ENCODE measurements at places on chromosomes 1 and 21.

GRCh38 chr1:203603940-203604591 is 22.6 kb upstream of the ATP2B4 start:
- no peak for DNase-seq

DNA sequence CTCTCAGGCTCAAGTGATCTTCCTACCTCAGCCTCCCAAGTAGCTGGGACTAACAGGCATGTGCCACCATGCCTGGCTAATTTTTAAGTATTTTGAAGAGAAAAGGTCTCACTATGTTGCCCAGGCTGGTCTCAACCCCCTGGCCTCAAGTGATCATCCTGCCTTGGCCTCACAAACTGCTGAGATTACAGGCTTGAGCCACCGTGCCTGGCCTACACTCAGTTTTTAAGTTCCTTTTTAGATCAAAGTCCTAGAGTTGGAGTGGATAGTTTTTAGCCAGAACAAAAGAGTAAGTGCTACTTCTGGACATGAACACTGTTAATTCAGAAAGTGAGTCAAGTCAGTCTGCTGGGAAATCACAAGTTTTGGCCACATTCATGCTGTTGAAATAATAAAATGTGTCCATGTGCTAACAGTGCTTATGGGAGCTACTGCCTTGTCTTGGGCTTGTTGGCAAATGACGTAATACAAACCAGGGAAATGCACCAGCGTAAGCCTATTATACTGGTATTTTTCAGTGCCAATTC is 84.2 kb downstream of the NDUFS5 start:
- DNase-seq: no peak

DNA sequence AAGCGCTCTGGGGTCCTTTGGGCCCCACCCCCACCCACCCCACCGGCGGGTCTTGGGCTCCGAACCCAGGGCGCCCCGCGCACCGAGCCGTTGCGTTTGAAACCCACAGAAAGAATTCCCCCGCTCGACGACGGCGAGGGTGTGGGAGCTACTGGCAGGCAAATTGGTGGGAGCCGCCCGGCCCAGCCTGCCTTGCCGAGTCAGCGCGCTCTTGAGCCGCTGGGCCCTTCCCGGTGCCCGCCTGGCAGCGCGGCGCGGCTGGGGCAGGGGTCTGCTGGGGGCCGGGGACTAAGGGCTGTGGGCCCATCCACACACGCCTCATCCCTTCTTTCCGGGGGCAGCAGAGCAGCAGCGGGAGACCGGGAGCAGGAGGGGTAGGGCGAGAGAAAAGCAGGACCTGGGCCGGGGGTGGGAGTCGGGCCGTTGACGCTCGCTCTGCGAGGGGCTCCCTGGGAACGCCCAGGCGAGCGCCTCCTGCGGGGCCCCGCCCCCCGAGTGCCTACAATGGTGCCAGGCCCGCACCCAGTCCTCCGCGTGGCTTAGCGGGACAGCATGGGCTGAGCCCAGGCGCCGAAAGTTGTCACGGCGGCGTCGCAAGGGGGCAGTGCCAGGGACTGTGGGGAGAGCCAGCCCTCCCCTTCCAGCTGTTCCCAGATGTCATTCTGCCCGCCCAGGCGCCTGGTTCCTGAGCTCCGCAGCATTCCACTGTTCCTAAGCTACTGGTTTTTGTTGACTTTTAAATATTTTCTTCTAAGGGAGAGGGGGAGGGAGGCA is at the start of gene C1orf94:
Gene C1orf94 (plus strand): TSS at position 78 of the 774 bp plus-strand sequence. CDS start 883 bp downstream, outside the sequence.
- DNase-seq: no peak

DNA sequence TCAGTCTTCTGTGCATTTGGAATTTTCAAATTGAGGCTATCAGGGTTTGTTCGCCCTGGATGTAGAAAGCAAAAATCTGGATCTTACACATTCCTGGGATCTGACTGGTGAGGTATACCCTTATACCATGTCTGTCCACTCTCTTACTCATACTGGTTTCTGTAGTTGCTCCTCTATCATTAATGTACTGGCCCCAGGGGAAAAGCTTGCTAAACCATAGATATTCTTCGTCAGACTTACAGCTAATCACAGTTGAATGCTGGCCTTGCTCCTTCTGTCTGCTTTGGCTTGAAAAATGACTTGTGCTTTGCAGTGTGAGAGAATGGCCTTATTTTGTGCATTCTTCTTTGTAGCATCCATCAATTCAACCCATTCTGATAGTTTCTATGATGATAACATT is 30.5 kb downstream of the TBCE start:
- no peak for DNase-seq

DNA sequence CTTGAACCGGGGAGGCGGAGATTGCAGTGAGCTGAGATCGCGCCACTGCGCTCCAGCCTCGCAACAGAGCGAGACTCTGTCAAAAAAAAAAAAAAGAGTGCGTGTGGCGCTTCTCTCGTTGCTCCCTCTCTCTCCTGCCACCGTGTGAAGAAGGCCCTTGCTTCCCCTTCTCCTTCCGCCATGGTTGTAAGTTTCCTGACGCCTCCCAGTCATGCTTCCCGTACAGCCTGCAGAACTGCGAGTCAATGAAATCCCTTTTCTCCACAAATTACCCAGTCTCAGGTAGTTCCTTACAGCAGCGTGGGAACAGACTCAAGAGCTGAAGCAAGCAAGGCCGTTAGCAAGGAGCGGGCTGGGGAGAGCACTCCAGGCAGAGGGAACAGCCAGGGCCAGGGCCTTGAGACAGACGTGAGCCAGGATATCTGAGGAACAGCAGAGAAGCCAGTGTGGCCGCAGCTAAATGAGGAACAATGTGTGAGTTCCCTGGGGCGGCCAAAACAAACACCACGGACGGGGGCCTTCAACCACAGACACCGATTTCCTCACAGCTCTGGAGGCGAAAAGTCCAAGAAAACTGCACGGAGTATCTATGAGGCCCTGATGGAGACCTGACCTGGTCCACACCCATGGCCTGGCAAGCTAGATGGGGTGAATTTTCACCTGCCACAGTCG is 54.2 kb upstream of the ETS2 start:
- DNase-seq: no peak

- no peak for DNase-seq
Observed at GRCh38 chr1:31054349-31054748, 11.2 kb downstream of the PUM1 start.

GRCh38 chr1:1094981-1095380 is 20.9 kb upstream of the RNF223 start:
- DNase-seq: no peak

DNA sequence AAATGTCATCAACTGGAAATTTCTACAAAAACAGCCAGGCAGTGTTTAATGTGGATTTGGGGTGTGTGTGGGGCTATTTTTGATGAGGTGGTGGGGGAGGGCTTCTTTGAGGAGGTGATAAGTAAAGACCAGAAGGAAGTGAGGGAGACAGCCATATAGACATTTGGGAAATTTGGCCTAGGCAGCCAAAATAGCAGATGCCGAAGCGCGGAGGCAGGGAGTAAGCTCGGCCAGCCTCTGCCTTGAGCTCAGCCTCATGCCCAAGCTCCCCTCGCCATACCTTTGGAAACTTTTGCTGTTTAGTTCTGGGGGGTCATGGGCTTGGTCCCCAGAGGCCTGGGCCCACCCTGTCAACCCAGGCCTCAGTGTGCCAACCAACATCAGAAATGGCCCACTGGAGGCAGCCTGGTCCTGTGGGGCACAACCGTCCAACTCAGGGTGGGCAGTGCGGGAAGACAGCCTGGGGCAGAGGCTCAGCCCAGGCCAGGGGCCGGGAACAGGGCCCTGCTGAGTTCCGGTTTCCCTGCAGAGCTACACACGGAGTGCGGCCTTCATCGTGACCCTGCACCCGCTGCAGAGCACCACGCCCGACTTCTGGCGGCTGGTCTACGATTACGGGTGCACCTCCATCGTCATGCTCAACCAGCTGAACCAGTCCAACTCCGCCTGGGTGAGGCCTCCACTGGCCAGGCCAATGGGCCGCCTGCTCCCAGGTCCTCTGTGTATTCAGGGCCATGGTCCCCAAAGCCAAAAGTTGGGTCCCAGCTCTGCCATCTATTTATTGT is 84.0 kb downstream of the PTPRU start:
- DNase-seq: no peak

DNA sequence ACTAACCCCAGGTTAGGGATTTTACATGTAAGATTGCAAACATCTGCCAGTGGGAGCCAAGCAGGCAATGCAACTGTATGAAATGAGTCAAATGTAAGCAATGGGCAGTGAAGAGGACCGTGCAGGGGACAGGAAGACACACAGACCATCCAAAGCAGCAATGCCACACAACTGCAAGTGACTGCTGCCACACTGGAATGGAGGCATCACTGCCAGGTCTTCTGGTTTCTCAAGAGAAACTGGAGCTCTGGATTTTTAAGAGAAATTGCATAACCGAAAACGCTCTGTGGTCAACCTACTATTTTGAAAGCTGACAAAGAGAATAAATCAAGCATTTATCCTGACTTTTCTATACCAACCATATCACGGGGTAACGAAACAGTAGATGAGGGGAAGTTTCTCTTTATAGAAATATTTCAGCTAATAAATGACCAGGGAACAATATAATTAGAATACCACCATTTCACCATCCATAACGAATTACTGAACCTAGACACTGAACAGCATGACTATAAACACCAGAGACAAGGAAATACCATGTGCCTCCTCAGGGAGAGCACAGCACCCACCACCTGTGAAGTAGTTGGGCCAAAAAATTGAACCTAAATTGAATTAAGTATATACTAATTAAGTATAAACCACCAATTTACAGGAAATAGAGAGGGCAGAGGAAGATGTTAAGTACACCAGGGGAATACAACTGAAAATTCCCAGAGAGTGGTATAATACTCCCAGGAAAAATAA is 4.4 kb downstream of the AK2 start:
- DNase-seq: no peak

GRCh38 chr1:42852608-42852980 is 6.2 kb downstream of the ZNF691 start:
- DNase-seq: no peak
